ENCODE measurements at places on chromosomes 3 and 15.

GRCh38 chr15:79777916-79778315 lies 118.9 kb downstream of the MTHFS start:
- no peak for DNase-seq

GRCh38 chr3:40120806-40121205 lies 188.7 kb upstream of the EIF1B start:
- no peak for DNase-seq

GRCh38 chr15:59492389-59493377 lies 54.7 kb downstream of the FAM81A start:
- DNase-seq = peak; percentile 56

DNA sequence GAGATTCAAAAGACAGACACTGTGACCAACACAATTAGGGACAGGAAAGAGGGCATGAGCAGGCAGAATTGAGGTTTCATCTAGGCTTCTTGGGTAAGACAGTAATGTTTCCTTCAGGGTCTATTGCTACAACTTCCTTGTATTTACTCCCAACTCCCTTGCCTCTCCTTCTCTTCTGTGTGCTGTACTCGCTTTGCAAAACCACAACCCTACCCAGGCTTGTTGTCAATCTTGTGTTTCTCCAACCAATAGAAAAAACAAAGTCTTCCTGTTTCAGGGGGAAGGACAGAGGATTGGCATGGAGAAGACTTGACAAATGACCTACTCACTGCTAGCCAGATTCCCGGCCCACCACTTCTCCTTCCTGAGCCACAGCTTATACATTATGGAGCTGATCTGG lies 36.3 kb upstream of the MASP1 start:
- no peak for DNase-seq

DNA sequence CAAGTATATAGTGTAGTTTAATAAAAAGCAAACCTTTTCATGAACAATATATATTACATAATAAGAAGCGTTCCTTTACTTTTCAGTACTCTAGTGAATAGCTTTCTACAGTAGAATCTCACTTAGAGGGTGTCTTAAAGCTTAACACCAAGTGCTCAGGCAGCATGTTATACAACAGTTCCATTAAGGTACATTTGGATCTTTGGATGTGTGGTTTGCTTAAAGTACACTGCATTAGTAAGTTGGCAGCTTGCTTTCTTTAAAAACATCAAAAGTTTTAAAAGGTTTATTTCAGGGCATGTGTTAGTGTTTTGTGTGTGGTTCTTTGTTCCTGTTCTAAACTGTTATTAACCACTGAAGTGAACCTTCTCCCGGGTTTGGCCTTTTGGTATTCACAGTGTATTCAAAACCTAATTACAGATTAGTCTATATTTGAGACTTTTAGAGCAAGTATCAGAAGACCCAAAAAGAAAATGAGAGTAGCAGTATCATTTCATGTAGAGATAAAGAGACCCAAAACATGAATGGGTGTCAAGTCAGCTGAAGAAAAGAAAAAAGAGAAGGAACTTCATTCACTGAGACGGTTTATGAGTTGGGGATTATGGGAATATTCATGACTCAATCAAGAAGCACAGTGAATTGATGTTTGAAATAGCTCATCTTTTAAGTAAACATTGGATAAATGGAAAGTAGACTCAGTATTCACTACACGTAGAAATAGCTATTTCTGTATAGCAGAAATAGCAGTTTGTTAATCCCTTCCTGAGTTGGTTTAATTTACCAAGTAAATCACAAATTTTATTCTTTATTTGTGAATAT lies 93.9 kb downstream of the OPA1 start:
- DNase-seq = no peak
